ENCODE measurements at places on chromosomes 5 and 9.

DNA sequence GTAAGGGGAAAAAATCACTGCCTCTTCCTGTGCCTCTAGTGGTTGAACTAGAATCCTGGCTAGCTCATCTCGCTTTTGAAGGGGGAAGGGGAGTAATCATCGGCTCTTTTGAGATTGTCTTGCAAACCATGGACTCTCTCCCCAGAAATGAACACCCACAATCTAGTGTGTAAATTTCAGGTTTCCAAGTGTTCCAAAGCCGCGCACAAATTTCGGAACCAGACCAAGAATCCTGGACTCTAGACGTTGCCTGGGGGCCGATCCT is 4.9 kb upstream of the FOXE1 start:
- DNase-seq, result no peak

- peak; percentile 1 for DNase-seq
Observed at GRCh38 chr9:105656131-105656921, 5.9 kb upstream of the TAL2 start.

DNA sequence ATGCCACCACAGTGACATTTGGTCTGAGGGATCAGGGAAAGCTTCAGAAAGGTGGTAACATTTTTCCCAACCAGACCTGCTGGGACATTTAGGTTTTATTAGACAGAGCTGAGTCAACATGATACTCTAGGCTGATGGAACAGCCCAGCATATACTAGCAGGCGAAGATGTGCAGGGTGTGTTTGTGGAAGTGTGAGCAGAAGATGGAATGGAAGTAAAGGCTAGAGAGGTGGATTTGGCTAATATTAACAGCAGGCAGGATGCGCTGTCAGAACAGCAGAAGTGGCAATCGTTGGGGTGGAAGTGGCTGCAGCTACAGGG is 340.6 kb downstream of the ASTN2 start:
- no peak for DNase-seq

DNA sequence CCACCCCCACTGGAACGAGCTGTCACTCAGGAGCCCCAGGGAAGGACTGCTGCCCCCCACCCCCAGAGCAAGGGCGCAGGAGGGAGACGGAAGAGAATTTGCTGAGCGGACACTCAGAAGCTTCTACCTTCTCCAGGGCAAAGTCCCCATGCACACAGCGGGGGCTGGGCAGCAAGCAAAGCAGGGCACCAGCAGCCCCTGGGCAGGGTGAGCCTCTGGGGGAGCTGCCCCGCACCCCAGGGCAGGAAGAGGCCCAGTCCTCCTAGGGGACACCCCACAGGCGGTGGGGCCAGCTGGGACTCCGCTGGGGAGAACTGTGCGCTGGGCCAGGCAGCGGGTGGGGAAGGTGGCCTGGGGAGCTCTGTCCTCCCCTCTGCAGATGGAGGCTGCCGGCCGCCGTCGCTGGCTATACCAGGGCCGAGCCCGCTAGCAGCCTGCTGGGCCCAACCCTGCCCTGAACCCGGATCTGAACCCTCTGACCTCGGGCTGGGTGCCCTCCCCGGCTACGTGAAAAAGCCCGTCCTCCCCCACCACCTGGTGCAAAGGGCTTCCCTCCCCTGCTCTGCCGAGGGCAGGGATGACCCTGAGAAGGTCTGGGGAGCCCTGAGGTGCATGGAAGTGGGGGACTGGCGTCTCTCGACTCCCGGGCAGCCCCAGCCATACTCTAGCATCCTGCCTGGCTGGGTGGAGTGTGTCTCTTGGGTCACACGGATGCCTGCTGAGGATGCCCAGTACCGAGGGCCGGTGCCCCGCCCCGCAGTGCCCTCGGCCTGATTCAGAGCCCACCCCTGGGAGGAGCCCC is 597 bp upstream of the SLC34A3 start:
- DNase-seq, result no peak

DNA sequence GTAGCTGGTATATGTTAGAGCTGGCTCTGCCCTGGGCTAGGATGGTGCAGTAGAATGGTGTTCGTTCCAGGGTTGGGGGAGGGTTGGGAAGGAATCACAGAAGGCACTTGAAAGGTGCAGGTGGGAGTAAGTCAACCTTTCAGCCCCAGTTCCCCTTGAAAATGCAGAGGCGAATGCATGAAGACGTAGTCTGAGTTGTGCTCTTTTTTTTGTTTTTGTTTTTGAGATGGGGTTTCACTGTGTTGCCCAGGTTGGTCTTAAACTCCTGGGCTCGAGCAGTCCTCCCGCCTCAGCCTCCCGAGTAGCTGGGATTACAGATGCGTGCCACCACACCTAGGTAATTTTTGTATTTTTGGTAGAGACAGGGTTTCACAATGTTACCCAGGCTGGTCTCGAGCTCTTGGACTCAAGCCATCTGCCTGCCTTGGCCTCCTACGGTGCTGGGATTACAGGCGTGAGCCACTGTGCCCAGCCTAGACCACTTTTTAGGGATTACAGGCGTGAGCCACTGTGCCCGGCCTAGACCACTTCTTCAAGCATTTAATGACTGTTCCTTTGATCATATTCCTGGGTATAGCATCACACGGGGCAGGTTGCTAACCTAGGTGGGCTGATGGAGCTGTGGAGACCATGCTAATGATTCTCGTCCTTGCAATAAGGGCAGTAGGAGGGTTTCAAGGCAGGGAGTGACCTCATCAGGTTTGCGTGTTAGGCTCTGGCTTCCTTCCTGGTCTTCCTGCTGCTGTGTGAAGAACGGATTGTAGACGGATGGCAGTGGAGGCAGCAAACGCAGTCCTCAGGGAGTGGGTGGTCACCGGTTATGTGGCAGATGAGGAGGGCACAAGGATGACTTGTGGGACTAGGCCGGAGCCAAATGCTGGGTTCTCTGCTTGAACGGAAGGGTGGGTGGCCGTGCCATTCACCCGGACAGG is 13.7 kb downstream of the EHMT1 start:
- DNase-seq, result no peak

GRCh38 chr5:73964352-73964865 is 338.4 kb downstream of the ARHGEF28 start:
- DNase-seq, result no peak

- DNase-seq, result no peak
Observed at GRCh38 chr5:137741718-137742117, 5.8 kb upstream of the KLHL3 start.

GRCh38 chr5:42606464-42606869 is 150.2 kb upstream of the CCDC152 start:
- DNase-seq, result no peak

GRCh38 chr5:111453295-111453694 is 59.0 kb downstream of the STARD4 start:
- DNase-seq, result no peak

GRCh38 chr5:16057277-16057676 is 122.3 kb downstream of the MARCHF11 start:
- no peak for DNase-seq
